ENCODE measurements at places on chromosomes 12 and 14. TPM values are rescaled to one million over a fixed set of nuclear protein-coding genes. Genes with fewer than 3 reads are reported as not detected.

DNA sequence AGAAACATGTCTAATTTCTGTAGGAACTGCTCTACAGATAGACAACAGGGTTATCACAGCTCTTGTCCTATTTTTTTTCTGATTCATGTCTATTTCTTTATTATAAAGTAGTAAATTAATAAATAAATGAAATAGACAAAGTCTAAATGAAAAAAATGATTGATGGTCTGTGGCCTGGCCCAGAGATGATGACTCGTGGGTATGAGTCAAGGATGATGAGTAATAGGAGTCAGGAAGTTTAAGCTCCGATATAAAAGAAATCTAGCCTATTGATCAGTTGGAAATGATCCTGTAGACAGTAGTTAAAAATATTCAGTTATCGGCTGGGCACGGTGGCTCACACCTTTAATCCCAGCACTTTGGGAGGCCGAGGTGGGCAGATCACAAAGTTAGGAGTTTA is 90.6 kb upstream of the RTL1 start:
- no peak for DNase-seq

DNA sequence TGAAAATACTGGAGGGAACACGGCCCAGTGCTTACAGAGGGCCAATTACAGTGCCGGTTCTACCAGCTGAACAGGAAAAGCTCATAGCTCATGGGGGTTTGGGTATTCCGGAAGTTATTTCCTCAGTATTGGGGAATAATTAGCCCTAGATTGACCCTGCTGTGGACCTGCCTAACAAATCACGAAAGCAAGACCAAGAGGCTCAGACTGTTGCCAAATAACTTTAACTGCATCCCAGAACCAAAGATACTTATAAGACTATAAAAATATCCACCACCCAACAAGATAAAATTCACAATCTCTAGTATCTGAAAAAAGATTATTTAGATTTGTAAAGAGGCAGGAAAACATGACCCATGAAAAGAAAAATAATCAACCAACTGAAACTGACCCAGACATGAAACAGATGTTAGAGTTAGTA is 8.0 kb upstream of the OR5AU1 start:
- no peak for DNase-seq

DNA sequence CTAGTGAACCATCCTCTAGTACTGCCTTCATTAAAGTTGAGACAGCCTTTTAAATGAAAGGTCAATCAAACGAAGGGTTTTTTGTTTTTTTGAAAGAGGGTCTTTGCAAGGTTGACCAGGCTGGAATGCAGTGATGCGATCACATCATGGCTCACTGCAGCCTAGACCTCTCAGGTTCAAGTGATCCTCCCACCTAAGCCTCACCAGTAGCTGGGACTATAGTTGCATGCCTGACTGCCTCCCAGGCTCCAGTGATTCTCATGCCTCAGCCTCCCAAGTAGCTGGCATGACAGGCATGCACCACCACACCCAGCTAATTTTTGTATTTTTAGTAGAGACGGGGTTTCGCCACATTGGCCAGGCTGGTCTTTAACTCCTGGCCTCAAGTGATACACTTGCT is 114.6 kb upstream of the SINHCAF start:
- DNase-seq, result no peak

DNA sequence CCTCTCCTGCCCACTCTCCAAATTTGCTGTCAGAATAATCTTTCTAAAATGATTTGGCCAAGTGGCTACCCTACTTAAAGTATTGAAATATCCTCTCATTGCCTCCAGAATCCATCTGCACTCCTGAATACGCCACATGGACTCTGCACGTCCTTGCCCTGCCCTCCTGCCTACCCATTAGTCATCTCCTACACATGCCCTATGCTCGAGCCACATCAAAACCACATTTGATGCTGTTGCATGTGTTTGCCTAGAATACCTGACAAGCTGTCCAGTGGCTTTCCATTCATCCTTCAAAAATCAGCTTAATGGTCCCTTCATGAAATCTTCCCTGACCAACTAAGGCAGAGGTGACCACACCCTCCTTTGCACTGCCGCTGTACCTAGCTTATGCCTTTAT is 17.0 kb downstream of the VCPKMT start:
- no peak for DNase-seq

Gene IFNG-AS1
- total RNA-seq, result not detected

Gene DGKA
- 10.9 TPM for total RNA-seq

All from occipital lobe (tissue), 3 donors.